Spleen (tissue), 13 donors: ENCODE measurements at places on chromosomes 12 and 14.

DNA sequence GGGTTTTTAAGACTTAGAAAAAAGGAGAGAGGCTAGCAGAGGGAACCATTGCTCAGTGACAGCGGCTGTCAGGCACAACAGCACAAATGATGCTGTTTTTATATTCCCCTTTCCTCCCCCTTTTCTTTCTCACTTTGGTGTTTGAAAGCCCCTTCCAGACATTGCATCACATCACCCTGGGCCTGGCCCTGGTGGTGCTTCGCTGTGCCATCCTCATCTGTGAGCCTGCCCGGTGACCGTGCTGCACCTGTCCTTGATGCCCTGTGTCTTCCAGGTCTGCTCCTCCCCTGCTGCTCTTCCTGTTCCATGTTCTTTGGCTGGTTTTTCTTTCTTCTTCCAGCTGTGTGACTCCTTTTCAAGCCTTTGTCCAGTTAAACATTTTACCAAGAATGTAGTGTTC is 24.8 kb downstream of the KLC1 start:
- DNase-seq: no peak

- peak; percentile 93 for DNase-seq
These were observed 13.6 kb upstream of the GNG2 start for GRCh38 chr14:51846631-51847488.

GRCh38 chr14:55348766-55349453 is 62.7 kb downstream of the ATG14 start:
- DNase-seq: no peak

DNA sequence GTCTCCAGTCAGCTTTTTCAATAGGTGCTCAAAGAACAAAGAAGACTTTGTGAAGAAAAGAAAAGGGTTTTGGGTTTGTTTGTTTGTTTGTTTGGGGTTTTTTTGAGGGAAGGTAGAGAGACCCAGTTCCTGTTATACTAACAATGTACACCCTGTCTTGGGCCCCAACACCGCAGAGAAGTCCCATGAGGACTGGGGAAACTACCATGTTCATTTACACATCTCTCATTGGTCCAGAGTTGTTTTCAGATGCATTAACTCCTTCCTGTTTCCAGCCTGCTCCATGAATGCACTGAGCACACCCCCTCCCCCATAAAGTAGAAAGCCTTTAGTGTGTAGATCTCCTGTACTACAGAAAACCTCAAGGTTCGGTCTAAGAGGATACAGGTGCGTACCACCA is 51.1 kb upstream of the SLC8A3 start:
- DNase-seq: no peak

GRCh38 chr12:53670971-53671370 is 4.9 kb downstream of the ATP5MC2 start:
- no peak for DNase-seq

- DNase-seq: no peak
These were observed 70.8 kb downstream of the SRGAP1 start for GRCh38 chr12:63915105-63915800.

DNA sequence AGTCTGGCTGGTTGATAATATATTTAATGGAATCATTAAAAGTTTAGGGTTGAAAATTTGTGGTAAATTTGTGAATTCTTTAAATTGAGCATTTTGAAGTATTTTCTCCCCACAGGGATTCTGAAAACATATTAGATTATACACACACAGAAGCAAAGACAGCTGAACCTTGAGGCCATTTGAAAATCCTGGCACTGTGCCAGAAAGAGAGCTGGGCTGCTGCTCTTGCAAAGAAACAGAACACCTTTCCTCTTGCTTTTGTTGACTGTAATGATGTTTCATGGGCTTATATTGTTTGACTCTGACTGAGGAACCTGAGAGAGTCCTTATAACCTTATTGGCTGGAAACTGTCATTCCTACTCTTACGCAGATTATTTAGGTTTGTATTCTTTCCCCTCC is 4.8 kb downstream of the RNF34 start:
- no peak for DNase-seq

- DNase-seq: peak; percentile 94
These were observed 848 bp downstream of the CTDSP2 start for GRCh38 chr12:57845478-57846284.

- DNase-seq: peak; percentile 69
These were observed 5.1 kb downstream of the PIANP start for GRCh38 chr12:6695313-6696045.

DNA sequence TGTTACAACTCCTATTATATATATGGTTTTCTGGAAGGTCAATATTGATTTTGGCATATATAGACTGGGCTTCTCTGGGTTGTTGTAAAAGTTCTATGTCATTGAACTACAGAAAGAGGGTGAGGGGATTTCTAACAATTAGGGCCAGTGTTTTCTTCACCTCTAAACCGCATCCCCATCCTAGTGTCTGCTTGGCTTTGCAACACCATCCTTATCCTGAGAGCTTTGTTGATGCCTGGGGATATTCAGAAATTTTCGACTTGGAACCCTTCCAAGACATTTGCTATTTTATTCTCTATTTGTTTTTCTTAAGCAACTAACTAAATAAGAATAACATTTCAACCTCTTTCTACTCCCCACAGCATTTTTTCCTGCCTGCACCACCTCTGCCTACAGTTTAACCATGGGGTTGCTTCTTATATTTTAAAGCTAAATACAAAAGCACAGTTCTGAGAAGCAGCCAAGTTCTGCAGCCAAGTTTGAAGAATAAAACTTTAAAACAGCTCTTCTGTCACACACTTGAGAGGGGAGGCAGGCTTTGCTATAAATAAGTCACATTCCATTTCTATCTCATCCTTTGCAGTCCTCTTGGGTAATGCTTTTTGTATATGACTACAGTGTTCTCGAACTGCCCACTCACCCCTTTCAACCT is 53.4 kb downstream of the RGS6 start:
- no peak for DNase-seq

DNA sequence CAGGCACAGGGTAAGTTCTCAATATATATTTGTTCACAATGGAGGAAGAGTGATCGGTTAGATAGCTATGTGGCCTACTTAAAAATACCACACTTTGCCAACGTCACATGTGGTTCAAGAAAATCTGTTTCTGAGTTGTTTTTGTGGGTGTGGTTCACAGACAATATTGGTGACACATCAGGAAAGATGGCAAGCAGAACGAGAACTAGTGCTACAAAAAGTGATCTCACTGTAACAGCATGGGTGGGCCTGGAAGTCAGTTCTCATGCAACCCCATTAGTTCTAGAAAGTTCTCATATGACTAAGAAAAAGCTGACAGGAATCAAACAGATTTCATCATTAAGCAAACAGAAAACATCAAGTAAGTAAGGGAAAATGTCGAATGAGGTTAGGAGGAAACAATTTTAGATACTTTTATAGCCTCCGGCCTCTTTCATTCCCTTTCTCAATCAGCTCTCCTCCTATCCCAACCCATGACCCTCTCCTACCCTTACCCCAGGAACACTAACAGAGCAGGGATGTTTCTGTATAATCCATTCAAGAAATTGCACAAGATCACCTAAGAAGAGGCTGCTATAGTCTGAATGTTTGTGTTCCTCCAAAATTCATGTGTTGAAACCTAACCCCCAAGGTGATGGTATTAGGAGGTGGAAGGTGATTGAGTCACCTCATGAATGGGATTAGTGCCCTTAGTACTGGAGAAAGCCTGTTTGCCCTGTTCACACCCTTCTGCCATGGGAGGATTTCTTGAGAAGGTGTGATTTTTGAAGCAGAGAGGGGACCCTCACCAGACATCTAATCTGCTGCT is 15.5 kb upstream of the NTN4 start:
- no peak for DNase-seq

- DNase-seq: peak; percentile 92
These were observed 74.0 kb upstream of the MDM1 start for GRCh38 chr12:68406134-68406576.

DNA sequence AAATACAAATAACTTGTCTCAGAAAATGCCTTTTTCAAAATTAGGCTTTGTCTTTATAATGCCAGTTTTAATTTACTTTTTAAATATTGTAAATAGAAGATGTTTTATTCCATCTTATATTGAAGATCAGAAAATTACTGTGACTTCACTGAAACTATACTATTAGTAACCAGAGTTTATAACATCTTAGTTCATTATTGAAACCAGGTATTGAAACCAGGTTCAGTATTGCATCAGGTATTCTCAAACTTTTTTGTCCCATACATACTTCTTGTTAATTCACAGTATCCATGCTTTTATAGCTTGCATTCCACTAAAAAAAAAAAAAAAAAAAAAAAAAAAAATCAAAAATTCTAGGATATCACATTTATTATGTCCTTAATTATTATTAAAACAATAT is 227.5 kb downstream of the GXYLT1 start:
- DNase-seq: no peak

- DNase-seq: no peak
These were observed 785.2 kb downstream of the GALC start for GRCh38 chr14:87207756-87208155.

GRCh38 chr14:61254808-61255526 is 26.2 kb downstream of the TMEM30B start:
- no peak for DNase-seq

DNA sequence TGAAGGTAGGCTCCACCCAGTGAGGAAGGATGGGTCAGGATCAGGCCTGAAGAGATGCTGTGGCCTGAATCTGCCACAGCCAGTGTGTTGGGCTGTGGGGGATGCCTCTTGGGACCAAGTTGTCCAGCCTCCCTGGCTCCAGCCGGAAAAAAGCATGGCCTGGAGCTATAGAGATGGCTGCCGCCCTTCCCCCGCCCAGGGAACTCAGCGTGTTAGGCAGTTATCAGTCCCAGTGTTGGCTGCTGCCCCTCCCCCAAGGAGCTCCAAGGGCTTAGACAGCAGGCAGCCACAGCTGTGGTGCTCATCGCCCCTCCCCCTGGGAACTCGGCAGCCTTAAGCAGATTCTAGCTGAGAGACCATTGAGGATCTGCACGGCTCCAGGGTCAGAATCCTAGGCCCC is 158.0 kb downstream of the CAPZA3 start:
- DNase-seq: no peak

- DNase-seq: no peak
These were observed 309.4 kb downstream of the VRK1 start for GRCh38 chr14:97106609-97107008.

- DNase-seq: no peak
These were observed 992.7 kb upstream of the USP15 start for GRCh38 chr12:61267474-61267873.

GRCh38 chr14:90345239-90345557 is 13.5 kb upstream of the NRDE2 start:
- DNase-seq: no peak

DNA sequence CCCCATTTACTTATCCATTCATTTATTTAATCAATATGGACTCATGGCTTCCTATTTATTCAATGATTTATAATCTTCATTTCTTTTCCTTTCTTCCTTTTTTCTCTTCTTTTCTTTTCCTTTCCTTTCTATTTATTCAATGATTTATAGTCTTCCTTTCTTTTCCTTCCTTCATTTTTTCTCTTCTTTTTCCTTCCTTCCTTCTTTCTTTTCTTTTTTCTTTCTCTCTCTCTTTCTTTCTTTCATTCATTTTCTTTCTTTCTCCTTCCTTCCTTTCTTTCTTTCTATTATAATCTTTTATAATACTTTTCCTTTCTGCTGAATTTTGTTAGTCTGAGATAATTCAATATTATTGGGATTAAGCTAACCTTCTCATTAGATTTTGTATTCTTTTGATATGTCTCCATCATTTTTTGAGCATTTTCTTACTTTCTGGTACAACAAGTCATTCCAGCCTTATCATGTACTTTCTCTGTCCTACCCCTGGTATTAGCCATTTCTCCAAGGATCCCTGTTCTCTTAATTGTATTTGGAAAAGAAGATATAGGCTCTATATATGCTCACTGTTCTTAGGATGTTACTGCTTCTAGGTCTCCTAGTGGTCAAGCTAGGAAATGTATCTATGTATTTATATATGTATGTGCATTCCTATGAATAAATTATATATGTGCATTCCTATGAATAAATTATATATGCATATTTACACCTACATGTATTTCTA is 12.1 kb downstream of the LACRT start:
- DNase-seq: no peak

- no peak for DNase-seq
These were observed 42.0 kb downstream of the KCNK13 start for GRCh38 chr14:90103808-90104207.

DNA sequence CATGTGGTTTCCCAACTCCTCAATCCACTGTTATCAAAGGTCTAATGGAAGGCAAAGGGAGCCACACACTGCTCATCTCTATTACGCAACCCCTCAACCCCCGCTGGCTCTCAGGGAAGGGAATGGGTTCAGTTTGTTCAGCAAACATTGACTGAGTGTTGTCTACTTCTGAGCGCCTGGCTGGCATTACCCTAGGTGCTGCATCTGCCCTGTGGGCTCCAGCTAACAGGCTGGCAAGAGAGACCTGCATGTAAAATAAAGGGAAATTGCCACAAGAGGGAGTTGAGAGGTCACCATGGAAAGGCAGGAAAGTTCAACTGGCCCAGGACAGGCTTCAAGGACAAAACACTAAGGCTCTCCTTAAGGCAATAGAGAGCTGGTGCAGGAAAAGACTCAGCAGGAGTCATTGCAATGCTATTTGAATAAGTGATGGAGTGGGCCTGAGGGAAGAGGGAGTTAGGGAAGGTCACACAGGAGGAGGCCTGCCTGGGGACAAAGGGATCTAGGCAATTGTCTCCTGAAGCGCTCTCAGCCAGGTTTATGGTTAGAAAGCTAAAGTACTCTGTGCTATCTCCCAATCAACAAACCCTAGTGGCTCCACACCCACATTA is 5.5 kb upstream of the ZNF740 start:
- no peak for DNase-seq

- no peak for DNase-seq
These were observed 370.3 kb downstream of the SLC6A15 start for GRCh38 chr12:84542289-84542688.

DNA sequence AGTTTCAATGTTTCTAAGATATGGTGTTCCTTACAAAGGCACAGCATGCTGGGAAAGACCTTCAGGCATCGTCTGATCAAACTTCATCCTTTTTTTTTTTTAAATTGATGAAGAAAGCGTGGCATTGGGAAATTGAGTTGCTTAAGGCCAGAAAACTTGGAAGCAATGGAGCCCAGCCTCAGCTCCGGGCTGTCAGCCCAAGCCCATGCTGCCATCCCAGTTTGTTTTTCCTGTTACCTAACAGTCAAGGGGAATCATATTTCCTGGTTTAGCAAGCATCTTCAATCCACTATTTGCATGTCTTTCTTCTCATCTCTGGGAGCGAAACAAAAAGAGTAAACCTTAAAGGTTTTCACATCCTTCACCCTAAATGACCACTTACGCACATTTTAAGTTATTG is 200.2 kb downstream of the CHST11 start:
- no peak for DNase-seq

- DNase-seq: no peak
These were observed 2.8 kb downstream of the FBXO21 start for GRCh38 chr12:117187421-117187820.

DNA sequence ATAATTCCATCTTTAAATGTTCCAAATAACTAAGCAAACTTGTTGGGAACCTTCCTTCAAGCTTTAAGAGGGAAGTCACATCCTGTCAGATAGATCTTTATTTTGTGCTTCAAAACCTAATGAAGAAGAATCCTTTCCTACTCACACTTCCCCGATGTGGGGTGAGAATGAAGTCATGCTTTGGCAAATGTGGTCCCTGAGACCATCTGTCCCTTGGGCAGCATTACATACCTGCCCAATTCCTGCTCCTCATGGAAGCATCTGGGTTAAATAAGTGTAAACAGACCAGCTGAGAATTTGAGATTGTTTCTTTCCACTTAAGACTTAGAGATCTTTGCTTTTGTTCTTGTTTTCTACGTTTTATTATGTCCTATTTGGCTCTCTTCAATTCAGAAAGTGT is 606.0 kb upstream of the TMEM132C start:
- no peak for DNase-seq

- DNase-seq: no peak
These were observed 22.9 kb upstream of the KTN1 start for GRCh38 chr14:55556929-55557623.
